GM20000 (cell line): ENCODE measurements at places on chromosomes 1 and 21.
A peak's percentile ranks its signal among the peaks of the same experiment; 100 is the strongest.

DNA sequence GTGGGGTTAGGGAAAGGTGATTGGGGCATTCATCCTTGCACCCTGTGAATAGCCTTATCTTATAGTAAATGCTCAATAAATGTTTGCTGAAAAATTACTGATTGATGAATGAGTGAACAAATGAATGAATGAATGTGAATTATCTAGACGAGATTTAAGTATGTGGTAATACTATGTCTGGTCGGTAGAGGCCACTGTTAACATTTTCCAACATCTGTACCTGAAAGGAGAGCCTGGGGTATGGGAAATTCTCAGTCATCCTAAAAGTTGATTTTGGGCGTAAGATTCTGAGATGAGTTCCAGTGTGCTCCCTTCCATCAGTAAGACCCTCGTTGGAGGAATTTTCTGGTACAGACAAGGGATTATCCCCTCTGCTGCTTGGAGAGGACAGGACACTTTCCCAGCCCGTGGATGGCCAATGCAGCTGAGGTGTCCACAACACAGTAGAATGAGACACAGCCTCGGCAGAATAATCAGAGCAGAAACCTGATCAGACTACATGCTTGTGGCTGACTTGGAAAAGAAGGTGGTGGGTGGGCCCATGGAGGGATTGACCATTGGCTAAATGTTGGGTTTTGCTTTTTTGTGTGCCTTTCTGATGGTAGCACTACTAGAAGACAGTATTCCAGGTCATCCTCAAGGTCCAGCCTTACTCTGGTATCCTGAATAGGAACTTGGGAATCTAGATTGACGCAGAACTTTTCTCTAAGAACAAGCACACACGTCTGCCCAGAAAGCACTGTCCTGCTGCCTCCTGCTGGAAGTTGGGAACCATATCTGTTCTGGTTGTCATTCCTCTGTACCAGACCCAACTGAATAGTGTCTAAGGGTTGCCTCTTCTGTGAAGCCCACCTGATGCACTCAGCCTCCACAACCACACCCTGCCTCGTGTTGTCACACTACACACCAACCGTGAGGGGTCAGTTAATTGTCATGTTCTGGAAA lies 262.0 kb downstream of the TNR start:
- peak; percentile 38 for DNase-seq

DNA sequence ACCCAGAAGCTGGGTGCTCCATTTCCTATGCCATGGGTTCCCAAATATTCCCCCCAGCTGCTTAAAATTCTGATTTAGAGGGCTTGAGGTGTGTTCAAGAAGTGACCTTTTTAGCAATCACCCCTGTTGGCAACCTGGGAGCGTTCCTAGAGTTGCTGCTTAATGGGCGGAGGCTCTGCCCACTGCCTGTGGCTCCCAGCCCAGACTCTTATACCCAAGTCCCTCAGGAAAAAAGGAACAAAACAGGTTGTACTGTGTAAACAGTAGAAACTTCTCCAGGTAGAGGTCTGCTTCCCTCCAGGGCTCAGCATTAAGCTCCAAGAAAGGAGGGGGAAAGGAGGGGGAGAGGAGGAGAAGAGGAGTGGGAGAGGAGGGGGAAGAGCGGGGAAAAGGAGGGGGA lies 14.6 kb upstream of the TENT5C start:
- no peak for DNase-seq

DNA sequence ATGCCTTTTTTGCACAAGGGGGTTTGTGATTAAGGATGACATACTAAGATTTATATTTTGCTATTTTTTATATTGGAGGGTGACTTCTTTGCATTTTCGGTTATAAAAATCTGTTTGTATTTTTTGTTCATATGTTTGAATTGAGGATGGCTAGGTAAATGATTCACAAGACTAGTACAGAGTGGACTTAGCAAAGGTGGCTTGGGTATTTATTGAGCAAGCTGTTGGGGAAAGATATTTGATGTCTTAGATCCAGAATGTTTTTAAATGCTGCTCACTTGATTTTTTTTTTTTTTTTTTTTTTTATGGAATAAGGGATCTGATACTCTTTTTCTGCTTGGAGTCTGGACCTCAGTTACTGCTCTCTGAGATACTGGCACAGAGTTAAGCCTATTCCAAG lies 100.6 kb downstream of the DNM3 start:
- DNase-seq = no peak

DNA sequence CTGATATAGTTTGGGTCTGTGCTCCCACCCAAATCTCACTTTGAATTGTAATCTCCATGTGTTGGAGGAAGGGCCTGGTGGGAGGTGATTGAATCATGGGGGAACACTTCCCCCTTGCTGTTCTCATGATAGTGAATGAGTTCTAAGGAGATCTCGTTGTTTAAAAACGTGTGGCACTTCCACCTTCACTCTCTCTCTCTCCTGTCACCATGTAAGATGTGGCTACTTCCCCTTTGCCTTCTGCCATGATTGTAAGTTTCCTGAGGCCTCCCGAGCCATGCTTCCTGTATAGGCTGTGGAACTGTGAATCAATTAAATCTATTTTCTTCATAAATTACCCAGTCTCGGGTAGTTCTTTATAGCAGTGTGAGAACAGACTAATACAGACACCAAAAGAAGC lies 40.4 kb downstream of the FRRS1 start:
- DNase-seq = no peak

DNA sequence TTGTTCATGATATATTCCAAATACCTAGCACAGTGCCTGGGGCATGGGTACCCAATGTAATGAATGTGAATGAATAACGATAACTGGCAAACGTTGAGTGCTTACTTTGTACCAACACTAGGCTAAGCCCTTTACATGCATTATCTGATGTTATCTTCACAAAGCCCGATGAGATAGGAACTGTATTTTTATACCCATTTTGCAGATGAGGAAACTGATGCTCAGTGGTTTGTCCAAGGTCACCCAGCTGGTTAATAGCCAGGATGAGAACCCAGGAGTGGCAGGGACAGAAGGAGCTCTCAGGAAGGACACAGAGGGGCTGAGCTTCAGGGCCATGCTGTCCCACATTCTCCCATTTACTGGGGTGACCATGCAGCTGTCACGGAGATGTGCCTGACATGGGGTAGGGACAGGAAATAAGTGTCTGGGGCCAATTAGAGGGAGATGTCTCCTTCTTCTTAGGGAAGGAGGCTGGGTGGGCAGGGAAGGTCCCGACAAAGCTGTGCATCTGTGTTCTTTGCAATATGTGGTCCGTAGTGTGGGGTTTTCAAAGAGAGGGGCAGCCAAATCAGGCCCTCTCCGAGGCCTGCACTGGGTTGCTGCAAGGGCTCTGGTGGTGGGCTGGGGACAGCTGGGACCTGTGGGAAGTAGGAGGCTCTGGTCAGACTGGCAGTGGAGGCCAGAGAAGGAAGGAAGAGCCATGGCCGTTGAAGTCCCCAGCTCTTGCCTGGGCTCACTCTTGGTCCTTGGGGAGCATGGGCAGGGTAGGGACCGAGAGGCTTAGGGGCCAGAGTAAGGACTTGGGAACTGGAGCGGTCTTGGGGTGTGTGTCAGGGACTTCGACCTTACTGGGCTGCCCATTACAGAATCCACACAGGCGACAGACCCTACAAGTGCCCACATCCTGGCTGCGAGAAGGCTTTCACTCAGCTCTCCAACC lies 26.6 kb downstream of the A3GALT2 start:
- DNase-seq = no peak

- no peak for DNase-seq
Observed at GRCh38 chr1:109356505-109356904, 41.2 kb downstream of the SORT1 start.
